AG08396 (cell line): ENCODE measurements at places on chromosomes 5 and 9.
A peak's percentile ranks its signal among the peaks of the same experiment; 100 is the strongest.

GRCh38 chr5:149014571-149015031, 48.3 kb downstream of the SH3TC2 start:
- DNase-seq: no peak

DNA sequence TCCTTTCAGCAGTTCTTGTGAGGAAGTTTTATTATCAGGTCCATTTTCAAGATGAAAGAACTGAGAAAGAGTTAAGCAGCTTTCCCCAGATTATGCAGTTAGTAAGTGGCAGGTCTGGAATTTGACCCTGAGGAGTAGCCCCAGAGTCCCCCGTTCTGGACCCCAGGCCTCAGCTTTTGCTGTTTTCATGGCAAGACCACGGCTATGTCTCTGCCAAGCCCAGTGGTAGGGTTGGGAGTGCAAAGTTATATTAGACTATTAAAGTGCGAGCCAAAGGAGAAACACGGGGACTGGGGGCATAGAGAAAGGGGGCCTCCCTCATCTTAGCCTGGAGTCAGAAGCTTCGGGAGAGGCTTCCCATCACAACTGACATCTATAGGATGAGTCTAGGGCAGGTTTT, 19.3 kb upstream of the ORM1 start:
- DNase-seq: no peak

DNA sequence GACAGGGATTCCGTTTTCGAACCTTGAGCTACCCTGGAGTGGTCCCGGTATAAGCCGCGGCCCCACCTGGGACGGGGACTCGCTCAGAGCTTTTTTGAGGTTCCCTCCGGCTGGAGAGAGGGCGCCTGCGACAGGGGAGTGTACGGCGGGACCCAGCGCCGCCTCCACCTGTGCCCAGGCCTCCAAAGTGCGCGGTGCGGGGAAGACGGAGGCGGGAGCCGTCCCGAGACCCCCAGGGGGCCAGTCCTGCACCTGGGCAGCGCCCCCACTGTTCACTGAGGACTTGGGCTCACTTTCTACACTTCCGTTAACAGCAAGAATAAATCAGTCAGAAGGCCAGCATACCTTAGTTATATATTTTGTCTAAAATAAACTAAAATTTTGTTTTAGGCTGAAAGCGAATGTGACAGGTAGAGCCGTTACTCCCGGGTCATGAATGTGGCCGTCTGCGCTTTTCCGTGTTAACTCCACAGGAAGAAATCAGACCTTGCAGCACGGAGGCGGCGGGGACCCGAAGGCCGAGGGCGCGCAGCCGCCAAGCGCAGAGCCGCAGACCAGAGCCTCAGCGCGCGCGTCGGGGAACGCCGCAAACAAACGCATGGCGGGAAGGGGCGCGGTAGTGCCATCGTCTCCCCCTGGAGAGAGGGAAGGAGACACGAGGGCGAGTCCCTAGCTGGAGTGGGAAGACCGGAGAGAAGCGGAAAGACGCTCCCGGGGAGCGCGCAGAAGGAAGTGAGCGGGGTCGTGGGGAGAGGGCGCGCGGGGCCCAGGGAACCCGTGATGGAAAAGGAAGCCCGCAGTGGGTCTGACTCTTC, 14.1 kb downstream of the TRIM7 start:
- DNase-seq: no peak

DNA sequence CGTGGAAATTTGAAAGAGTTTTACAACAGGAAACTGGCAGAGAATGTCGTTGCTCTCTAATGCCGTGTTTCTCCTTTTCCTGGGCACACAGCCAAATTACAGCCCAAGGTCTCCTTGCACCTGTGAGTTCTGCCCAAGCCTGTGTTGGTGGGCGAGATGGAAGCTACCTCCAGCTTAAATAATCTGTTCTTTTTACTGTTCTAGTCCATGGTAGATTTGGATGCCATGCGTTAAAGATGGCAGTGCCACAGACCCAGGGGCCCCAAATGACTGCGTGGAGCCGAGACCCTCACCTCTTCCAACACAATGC, 92.6 kb upstream of the IRX4 start:
- no peak for DNase-seq

DNA sequence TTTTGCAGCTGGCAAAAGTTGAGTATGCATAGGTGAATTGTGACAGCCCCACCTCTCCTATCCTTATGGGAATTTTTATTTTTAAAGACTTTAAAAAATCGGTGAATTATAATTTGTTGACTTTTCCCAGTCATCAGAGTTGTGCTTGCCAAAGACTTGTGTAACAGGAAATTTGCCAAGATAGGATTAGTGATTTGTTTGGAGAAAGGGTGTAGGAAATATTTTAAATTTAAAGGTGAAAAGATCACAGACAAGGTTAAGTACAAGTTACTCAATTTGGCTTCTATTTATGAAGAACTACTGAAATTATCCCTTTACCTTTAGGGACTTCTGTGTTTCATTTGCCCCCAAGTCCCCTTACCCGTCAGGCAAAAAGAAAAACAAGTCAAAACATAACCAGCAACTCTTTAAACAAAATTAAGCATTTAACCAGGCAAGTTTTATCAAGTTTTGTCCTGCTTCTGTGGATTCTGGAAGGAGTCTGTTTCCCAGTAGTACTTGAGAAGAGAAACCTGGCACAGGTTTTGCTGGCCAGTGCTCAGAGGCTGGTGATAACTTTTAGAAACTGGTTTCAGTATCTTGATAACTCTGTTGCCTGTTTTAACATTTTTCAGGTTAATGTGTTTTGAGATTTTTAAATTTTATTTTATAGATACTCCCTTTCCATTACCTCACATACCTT, 285.4 kb downstream of the MAST4 start:
- DNase-seq: no peak

DNA sequence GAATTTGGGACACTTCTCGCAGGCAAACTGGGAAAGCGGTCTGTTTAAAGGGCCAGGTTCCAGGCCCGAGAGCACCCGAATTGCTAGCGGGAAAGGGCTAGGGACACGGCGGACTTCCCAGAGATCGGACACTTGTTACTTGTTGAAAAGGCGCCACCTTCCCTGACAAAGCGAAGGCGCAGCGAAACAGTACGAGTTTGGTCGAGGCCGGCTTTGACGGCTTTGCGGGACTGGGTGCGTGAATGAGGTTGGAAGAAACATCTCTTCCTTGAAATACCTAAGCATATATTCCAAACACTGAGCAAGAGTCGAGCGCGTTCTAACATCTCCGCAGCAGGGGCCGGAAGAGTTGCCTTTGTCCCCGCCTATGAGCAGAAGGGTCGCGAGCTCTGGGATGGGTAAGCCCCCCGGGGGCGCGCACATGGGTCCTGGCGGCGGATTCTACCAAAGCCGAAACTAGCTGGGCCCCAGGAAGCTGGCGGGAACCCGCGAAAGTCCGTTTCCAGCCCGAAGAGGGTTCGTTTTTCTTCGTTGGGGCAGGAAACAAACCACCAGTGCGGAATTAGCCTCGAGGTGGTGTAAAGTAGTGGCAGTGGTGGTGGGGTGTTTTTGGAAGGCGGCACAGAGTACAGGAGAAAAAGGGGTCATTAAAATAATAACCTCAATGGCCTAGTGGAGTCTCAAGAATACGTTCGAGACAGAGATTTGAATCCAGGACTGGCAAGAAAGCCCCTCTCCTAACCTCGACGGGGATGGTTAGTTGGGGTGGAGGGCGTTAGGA, 1.5 kb downstream of the GDNF start:
- peak; percentile 60 for DNase-seq

DNA sequence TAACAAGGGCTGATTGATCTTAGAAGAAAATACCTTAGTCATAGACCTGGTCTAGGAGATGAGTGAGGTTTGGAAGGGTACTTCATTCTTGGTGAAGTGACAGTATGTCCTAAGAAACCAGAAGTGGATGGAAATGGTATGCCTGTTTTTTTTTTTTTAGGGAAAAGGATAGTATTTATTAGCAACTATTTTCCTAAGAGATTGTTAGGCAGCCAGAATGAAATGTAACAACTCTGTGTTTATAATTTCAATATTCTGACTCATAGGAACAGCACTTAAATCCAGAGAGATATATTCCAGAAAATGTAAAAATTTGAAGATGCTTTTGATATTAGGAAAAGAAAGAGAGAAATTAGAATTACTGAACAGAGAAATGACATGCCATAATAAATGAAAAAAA, 21.2 kb upstream of the ARL14EPL start:
- DNase-seq: no peak

DNA sequence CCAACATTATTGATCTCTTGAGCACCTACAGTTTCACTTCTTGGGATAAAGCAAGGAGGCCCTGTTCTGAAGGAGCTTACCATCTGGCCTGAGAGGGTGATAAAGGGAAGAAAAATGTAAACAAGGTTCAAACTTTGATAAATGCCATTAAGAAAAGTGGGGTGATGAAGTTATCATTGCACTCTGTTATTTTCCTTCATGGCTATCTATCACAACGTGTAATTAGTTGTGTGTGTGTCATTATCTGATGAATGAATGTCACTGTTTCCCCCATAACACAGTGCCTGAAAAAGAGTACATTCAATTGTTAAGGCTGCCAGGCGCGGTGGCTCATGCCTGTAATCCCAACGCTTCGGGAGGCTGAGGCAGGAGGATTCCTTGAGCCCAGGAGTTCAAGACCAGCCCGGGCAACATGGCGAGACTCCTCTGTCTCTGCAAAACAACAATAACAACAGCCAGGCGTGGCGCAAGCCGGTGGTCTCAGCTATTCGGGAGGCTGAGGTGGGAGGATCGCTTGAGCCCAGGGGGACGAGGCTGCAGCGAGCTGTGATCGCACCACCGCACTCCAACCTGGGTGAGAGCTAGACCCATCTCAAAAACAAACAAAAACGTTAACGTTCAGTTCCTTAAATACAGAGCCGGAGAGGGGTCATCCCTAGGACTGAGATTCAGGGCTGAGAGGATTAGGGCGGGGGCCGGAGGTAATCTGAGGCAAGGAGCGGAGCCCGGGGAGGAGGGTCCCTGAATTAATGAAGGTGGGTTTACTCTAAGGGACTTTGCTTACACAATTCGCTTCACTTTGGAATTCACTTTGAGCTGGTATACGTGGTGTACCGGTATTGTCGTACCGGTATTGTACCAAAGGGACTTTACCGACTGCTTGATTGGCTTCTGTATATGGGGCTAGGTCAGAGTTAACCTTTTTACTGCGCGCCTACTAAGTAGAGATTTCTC, 917 bp downstream of the NHP2 start:
- no peak for DNase-seq

- no peak for DNase-seq
Observed at GRCh38 chr5:68377733-68378132, 162.2 kb downstream of the PIK3R1 start.

DNA sequence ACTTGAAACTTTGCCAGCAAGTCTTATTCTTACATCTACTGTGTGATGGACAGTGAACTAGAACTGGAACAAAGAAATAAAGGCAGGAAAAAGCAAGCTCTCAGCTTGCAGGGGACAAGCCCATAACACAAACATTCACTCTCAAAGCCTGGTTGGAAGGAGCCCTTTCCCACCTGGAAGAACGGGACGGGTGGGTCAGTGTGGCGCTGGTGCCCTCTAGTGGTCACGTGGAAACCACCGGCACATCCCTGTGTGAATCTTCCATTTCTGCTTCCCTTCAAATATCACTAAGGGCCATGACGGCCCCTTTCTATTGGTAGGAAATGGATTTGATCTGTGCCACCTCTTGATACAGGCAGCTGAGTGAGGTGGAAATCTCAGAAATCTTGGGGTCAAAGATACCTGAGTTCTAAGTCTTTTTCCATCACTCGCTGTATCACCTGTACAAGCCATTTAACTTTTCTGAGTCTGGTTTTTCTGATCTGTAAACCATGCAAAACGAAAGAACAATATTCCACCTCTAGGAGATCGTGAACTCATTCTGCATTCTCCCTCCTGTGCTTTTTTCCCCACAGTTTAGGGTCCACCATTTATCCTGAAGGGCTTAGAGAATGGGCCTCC, 211.6 kb downstream of the MSX2 start:
- peak; percentile 74 for DNase-seq

- DNase-seq: no peak
Observed at GRCh38 chr5:156339139-156339841, 12.3 kb downstream of the SGCD start.

DNA sequence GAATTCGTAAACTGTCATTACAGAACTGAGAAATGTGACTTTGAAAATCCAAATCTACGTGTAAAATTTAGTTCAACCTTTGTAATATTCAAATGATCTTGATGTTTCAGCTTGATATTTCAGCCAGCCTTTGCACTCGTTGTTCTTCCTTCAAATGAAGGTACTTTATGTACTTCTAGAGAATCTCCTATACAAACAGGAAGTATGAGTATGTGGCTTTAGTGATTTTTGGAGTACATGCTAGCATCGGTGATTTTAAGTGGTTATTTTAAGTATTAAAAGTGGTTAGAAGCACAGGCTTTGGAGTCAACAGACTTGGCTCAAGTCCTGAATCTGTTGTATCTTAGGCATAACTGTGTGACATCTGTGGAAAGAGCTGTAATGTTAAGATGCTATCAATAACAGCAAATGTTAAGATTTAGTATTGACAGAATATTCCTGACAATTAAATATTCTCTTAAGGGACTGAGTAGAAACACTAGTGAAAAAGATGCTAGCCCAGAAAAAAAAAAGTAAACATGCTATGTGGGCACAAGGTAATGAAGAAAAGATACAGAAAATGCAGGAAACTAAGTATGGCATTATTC, 398.0 kb downstream of the ADGRV1 start:
- DNase-seq: no peak

DNA sequence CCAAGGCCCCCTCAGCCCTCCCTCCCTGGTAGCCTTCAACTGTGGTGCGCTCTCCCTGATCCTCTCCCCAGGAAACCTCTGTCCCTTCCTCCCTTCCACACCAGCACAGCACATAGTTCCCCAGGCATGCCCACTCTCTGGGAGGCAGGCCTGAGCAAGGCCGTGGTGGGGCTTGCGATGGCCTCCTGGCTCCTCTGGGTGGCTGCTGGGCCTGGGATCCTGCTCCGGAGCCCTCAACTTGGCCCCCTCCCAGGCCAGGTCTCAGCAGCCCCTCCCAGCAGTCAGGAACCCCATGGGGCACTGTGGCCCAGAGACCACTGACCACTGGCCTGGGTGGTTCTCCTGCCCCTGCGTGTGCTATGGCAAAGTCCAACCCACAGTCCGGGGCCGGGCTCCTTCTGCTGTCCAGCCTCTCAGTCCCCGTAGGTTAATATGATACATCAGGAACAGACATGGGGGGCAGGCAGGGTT, 125.8 kb downstream of the ZNF354C start:
- DNase-seq: no peak

- no peak for DNase-seq
Observed at GRCh38 chr5:136065588-136065987, 36.8 kb downstream of the TGFBI start.

DNA sequence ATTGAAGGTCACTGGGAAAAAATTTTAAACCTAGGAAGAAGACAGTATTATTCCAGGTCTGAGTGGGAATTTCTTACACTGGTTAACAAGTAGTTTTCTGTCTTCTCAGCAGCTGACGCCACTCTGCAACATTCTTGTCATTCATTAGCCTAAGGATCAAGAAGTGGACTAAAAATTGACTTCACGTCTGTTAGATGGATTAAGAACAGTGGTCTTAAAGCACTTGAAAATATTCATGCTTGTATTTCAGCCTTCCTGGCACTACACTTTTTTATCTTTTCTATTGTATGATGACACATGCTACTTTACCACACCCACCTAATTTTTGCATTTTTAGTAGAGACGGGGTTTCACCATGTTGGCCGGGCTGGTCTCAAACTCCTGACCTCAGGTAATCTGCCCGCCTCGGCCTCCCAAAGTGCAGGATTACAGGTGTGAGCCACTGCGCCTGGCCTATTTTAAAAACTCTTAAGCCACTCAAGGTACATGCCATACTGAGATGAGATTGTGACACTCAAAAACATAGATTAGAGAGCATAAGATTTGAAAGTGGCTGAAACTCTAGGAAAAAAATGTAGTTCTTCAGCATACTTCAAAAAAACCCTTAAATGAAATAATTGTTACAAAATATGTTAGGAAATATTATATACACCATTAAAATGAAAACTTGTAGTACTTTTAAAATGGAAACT, 8.4 kb downstream of the MATR3 start:
- no peak for DNase-seq

- no peak for DNase-seq
Observed at GRCh38 chr9:26812217-26812616, 80.4 kb downstream of the CAAP1 start.
